EL (cell line): ENCODE measurements at places on chromosomes 5 and 9.

DNA sequence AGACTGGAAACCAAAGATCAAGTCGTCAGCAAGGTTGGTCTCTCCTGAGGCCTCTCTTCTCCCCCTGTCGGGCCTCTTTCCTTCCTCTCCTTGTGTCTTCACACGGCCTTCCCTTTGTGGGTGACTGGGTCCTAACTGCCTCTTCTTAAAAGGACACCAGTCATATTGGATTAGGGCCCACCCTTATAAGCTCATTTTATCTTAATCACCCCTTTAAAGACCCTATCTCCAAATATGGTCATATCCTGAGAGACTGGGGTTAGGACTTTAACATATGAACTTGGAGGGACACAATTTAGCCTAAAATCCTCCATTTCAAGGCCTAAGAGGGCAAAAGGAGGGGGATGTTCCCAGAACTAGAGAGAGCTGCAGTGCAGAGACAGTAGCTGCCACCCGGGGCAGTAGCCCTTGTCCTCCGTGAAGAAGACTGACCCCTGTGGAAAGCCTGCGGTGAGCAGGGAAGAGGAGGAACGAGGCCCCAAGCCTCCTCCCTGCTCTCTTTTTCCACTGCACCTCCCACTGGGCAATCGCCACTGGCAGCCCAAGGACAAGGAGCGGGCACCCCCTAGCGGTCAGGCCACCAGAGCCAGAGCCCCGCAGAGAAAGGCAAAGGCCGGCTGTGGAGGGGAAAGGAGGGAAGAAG lies 34.9 kb downstream of the CFAP90 start:
- peak; percentile 67 for DNase-seq

- no peak for DNase-seq
Observed at GRCh38 chr5:175021321-175021720, 296.9 kb downstream of the MSX2 start.

GRCh38 chr5:168889039-168889438 lies 309.9 kb upstream of the PANK3 start:
- no peak for DNase-seq

- DNase-seq, result peak; percentile 90
Observed at GRCh38 chr9:78539904-78540303, 243.0 kb downstream of the PSAT1 start.

DNA sequence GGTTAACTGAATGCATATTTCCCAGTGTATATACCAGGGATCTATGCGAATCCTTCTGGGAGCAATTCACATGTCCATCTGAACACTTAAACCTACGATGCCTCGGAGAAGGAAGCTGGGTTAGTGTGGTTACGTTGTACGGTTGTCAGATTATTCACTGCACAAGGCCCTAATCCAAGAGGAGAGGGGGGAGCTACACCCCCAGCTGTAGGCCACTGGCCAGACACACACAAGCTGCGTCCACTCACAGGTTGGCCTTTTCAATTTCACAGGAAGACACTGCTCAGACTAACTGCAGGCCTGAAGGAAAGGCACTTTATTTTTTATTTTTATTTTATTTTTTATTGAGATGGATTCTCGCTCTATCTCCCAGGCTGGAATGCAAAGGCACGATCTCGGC lies 184.5 kb upstream of the GNA14 start:
- DNase-seq, result no peak

DNA sequence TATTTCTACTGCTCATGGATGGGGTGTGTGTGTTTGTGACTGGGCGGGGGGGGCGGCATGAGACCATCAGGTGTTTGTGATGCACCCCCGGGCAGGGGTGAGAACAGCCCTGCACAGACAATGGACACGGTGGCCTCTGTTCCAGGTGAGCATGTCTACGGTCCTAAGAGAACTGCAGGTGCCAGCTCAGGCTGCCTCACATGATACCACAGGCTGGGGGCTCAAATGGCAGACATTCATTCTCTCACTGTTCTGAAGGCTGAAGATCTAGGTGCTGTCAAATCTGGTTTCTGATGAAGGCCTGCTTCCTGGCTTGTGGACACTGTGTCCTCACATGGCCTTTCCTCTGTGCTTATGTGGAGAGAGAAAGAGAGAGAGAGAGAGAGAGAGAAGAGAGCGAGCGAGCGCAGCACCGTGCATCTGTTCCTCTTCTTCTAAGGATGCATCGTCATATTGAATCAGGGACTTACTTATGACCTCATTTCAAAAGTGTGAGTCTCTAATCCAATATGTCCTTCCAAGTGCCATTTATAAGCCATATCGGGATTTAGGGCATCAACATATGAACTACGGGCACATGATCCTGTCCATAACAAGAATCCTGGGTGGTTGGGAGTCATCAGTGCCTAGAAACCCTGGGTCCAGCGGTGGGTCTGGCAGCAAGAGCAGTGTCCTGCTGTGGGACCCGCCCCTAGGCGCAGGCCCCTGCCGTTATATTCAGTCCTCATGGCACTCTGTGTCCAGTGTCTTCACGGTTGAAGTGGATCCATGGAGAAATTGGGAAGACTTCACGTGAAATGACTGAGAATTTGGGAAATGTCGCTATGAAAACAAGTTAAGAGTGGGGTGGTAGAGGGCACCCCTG lies 42.5 kb downstream of the NXNL2 start:
- no peak for DNase-seq

DNA sequence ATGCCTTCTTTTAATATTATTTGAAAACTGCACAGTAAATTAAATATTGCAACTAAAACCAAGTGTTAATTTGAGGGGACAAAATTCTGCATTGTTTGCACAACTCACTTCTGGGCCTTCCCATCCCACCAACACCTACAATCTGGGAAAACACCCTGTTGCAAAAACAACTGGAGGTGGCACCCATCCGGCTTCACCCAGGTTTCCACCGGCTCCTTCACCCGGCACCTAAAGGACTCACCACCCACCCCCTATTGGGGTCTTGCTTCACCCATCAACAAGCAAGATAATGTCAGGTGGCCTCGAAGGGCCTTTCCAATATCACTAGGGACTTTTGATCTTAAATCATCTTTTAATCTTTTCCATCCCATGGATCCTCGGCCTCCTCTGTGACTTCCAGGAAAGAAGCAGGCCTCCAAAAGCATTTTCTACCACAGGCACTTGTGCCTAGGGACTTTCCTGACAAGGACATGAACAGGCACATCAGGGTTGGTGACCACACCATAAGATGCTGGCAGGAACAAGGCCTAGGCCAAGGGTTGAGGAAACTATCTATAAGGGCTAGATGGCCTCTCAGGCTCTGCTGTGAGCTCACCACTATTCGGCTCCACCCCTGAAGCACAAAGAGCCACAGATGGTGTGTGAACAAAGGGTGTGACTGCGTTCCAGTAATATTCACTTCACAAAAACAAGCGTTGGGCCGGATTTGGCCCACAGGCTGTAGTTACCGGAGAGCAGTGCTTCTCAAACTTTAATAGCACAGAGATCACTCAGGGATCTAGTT lies 205.1 kb downstream of the AUH start:
- no peak for DNase-seq

DNA sequence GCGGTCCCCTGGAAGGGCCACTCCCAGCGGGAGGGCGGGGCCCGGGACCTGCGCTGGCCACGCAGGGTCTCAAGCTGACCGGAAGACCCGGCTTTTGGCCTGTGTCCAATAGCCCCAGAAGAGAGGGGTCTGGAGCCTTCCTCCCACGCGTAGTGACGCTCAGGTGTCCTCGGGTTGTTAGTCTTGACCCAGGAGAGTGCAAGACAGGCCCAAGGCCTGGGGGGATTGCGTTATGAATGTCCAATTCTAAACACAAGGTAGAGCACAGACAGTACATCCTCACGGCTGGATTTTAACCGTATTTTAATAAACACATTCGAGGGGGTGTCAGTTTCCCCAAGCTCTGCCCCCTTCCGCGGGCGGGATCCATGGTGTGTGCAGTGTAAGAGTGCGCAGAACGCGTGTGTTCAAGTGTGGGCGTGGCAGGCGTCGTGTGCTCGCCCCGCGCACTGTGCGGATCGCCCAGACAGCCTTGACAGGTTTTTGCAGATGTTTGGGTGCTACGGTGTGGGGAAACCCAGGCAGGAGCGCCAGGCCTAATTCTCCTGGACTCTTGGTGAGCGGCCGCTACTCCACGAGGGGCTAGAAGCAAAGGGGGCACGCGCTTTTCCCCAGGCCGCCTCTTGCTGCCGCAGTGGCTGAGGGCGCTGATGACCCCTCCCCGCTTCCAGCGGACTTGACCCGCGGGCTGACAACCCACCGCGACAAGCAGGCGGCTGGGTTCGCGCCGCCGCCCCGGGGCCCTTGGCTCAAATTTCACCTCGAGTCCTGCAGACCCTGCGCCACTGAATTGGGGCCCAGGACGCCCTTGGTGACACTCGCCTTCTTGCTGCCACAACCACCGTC lies 6.1 kb upstream of the DMRT3 start:
- DNase-seq, result no peak

DNA sequence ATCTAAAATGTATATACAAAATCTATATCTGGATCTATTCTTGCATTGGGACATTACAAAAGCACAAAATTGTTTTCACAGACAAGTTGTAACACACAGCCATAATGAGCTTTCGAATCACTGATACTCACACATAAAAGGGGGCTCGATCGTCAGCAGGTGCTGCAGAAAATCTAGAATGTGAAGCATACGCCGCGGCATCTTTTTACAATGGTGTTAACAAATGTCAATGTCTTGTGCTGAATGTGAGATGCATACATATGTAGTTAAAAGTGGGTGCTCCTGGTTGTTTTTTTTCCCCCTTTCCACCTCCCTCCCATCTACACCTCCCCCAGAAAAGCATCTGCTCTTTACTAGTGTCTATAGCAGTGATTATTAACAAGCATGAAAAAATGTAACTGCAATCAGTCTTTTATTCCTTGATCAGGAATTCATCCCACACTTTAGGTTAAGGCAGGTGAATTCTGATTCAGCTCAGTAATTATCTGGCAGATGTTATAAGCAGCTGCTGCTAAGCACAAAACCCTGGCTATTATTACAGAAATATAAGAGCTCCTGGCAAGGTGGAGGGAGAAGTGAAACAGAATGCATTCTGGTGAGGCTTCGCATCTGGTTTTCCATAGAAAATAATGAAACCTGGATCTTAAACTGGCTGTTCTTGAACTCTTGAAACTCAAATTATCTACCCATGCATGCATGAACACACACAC lies 114.1 kb downstream of the MPDZ start:
- DNase-seq, result no peak

- no peak for DNase-seq
Observed at GRCh38 chr9:95907794-95908193, 32.3 kb downstream of the ERCC6L2 start.

GRCh38 chr5:122051569-122051968 lies 26.5 kb downstream of the LOX start:
- no peak for DNase-seq

DNA sequence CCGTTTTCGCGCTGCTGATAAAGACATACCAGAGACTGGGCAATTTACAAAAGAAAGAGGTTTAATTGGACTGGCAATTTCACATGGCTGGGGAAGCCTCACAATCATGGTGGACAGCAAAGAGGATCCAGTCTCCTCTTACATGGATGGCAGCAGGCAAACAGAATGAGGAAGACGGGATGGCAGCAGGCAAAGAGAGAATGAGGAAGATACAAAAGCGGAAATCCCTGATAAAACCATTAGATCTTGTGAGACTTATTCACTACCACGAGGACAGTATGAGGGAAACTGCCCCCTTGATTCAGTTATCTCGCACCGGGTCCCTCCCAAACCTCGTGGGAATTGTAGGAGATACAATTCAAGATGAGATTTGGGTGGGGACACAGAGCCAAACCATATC lies 95.0 kb downstream of the OSTF1 start:
- DNase-seq, result no peak

GRCh38 chr5:67807439-67807888 lies 408.1 kb upstream of the PIK3R1 start:
- no peak for DNase-seq

DNA sequence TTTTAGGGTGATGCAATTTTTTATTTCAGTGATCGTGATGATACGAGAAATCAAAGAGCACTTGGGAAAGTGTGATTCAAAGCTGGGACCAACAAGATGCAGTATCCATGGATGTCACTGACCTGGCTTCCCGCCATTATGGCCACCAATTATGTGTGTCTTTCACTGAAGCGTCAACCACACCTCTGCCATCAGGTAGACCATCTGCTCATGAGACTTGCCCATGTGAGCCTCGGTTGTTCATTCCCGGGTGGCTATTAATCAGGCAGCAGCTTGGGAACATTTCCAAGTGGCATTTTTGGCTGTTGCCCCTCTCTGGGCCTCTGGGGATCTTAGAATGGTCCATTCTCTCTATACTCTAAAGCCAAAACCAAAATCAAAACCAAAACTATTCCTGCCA lies 436.0 kb upstream of the ADAMTSL1 start:
- DNase-seq, result no peak

GRCh38 chr9:127707766-127708165 lies 978 bp downstream of the CFAP157 start:
- no peak for DNase-seq

GRCh38 chr9:82466616-82467260 lies 478.2 kb downstream of the SPATA31D1 start:
- DNase-seq, result no peak

GRCh38 chr5:31990701-31991110 lies 183.4 kb downstream of the GOLPH3 start:
- peak; percentile 85 for DNase-seq

DNA sequence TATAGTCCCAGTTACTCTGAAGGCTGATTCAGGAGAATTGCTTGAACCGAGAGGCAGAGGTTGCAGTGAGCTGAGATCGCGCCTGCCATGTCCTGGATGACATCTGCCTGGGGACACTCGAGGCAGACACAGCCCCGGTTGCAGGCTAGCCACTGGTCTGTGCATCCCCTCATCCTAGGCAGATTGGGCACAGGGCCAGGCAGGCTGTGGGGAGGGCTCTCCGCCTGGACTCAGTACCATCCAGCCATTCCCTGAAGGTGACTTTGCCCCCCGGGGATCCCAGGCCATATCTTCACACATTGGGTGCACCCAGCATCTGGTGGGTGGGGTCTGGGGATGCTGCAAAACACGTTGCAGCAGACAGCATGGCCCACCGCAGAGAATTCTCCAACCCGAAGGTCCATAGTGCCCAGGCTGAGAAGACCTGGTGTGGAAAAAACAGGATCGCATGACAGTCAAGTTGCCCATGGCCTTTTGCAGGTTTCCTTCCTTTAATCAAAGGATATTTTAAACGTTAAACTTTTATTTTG lies 50.9 kb upstream of the SUSD3 start:
- no peak for DNase-seq
